Activated CD8-positive, alpha-beta memory T cell treated with anti-CD3 and anti-CD28 coated beads for 1 hour (primary cell): ENCODE measurements at places on chromosomes 2 and 18.

GRCh38 chr2:45177870-45178269 is 168.6 kb upstream of the SIX2 start:
- no peak for DNase-seq

GRCh38 chr2:32938934-32939333 is 7.8 kb upstream of the LTBP1 start:
- DNase-seq = no peak

GRCh38 chr2:17104454-17104853 is 413.8 kb downstream of the RAD51AP2 start:
- DNase-seq = no peak

DNA sequence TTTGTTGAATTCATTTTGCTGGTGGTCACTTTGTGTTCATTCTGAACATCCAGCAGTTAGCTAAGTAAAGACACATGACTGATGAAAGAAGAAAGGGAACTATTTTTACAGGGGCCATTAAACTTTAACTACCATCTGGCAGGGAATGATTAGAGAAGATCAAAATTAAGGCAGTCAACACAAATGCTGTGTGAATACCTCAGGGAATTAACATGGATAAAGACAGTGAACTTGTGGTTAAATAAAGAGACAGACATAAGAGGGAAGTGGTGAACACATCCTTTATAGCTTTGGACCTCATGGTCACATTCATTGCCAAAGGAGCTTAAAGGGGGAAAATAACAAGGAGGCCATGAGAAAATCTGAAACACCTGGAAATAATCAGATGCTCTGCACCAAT is 52.6 kb upstream of the ATP5MC3 start:
- DNase-seq = no peak

- no peak for DNase-seq
These were observed 9.0 kb upstream of the KCNG2 start for GRCh38 chr18:79788734-79789085.

DNA sequence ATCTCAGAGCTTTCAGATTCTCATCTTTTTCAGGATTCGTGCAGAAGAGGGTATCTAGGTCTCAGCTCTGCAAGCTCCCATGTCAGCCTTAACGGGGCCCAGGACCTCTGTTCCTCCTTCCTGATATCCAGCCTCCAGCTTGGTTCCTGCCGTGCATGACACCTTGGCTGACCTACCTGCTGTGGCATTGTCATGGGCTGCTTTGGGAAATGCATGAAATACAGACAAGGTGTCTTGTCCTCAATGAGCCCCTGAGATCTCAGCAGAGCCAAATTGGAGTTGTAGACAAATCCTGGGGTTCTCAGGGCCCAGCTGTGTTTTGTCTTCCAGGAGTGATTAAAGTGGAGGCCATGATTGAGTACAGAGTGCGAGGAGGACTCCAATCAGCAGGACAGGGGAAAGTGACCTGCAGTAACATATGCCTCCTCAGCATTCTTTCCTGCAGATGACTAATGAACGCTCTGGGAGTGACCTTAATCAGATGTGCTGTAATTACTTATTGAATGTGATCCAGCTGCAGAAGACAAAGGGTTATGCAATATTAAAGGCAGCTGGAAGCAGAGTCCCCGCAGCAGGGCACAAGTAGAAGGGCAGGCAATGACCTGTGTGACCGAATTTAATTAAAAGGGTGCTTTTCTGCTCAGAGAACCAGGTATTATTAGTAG is 141.1 kb downstream of the CCBE1 start:
- DNase-seq = no peak

- DNase-seq = no peak
These were observed 54.0 kb upstream of the GPR45 start for GRCh38 chr2:105187531-105187930.

DNA sequence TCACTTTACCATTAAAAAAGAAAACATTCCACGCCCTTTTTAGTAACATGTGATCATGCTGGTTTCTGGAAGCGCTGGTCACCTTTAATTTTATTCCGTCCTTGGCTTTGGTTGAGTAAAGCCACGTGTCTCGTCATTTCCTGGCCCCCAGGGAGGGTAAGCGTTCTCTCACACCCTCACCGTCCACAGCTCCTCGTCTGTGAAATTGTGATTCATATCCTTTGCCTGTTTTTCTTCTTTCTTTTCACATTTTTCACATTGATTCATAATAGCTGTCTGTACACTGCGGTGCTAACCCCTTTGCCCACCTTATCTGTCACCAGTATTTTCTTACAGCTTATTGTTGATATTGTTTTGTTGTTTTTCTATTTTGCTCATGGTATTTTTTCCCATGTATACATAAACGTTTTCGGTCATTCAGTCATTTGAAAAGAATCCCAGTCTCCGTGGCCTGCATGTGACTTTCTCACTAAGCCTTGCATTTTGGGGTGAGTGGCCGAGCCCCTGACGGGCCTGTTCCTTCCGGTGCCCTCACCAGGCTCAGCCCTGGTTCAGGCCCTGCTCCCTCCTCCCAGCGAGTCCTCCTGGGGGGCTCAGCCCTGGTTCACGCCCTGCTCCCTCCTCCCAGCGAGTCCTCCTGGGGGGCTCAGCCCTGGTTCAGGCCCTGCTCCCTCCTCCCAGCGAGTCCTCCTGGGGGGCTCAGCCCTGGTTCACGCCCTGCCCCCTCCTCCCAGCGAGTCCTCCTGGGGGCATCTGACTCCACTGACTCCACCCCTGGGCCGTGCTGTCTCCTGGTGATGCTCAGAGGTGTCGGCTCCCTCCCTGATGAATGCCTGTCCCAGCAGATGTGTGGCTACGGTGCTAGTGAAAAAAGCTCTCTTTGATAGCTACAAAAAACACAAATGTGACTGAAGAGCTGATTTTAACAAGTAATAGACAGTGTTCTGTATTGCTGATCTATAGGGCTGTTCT is 249.7 kb upstream of the PXDN start:
- no peak for DNase-seq

DNA sequence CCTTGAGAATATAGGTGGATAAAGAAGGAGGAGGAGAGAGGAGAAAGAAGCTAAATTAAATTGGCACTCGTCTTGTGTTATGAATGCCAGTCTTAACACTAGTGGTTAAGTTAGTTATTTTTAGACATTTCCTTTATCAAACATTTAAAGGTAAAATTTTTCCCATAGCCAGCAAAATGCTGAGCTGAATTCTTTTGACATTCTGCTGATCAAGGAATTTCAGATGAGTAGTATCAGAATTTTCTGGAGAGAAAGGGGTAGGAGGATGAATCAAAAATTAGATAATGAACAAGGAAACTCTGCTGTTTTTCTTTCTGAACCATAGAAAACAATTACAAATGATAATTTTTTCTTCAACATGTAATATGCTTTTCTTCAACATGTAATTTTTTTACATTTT is 52.5 kb downstream of the ASXL3 start:
- no peak for DNase-seq
